ENCODE measurements at places on chromosomes 5 and 9.

GRCh38 chr9:18922161-18922885, 110.7 kb downstream of the SAXO1 start:
- no peak for DNase-seq

- no peak for DNase-seq
Observed at GRCh38 chr5:72093824-72094223, 13.5 kb upstream of the MAP1B start.

DNA sequence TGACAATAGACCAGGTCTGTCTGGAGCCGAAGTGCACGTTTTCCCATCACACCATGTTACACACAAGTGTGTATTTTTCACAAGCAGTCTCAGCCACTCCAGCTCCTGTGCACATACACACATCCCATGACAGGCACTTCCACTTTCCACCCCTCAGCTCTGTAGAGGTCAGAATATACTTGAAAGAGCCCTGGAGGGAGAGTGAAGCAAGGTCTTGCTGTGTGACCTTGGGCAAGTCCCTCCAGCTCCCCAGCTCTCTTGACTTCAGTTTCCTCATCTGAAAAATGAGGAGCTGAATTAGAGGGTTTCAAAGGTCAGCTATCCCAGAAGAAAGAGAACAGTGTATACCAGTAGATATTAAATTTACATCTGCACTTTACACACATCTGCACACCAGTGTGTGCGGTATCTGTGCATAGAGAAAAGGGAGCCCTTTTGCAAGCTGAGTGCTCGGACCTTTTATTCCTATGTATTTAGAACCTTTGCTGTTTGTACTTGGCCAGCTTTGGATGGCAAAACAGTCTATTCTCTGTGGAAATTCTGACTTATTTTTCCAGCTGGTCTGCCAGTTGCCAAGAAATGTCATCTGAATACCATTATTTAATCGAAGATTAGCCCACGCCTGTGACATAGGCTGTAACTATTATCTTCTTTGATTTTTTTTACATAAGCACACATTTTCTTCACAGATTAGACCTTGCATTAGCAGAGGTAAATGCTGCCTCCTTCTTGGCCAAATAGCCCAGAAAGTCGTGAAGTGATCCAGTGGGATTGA, 528.0 kb downstream of the BNC2 start:
- DNase-seq, result no peak

DNA sequence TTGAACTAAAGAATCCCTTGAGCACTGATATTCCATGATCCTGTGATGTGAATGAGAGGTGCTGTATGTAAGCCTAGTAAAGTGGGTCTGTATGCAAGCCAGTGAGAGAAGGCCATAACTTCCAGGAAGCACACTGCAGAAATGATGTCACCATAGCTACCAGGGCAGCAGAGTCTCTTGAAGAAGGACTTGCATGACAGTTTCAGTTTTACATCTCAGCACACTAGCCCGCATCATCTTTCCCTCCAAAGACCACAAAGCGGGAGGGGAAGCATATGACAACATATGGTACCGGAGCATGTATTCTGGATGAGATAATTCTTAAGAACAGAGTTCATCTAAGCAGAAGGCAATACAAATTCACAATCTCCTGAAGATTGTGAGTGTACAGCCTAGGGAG, 37.6 kb upstream of the MAST4 start:
- no peak for DNase-seq

DNA sequence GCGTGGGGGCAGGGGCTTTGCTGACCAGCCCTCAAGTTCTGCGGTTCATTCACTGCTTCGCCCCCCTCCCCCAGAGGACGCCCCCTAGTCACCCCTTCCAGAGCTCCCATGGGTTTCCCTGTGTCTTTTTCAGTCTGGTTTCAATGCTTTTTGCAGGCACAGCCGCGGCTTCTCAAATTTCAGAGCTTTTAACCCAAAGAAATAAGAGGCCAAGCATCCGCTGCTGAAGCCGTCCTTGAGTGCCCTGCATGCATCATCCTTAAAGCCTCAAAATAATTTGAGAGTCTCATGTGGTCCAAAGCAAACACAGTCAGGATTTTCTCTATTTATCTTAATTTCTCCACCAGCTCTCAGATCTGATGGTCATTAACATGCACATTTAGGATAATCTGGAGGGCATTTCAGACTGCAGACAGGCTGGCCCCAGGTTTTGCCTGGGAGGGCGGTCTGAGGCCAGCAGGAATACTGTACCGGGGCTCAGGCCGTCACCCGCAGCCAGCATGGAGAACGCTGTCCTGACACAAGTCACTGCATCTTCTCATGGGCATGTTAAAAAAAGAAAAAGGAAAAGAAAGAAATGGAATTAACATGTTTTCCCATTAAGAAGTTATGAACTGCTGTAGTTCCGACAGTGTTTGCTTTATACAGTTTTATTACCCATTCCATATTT, 420.8 kb upstream of the IRX4 start:
- DNase-seq, result no peak

DNA sequence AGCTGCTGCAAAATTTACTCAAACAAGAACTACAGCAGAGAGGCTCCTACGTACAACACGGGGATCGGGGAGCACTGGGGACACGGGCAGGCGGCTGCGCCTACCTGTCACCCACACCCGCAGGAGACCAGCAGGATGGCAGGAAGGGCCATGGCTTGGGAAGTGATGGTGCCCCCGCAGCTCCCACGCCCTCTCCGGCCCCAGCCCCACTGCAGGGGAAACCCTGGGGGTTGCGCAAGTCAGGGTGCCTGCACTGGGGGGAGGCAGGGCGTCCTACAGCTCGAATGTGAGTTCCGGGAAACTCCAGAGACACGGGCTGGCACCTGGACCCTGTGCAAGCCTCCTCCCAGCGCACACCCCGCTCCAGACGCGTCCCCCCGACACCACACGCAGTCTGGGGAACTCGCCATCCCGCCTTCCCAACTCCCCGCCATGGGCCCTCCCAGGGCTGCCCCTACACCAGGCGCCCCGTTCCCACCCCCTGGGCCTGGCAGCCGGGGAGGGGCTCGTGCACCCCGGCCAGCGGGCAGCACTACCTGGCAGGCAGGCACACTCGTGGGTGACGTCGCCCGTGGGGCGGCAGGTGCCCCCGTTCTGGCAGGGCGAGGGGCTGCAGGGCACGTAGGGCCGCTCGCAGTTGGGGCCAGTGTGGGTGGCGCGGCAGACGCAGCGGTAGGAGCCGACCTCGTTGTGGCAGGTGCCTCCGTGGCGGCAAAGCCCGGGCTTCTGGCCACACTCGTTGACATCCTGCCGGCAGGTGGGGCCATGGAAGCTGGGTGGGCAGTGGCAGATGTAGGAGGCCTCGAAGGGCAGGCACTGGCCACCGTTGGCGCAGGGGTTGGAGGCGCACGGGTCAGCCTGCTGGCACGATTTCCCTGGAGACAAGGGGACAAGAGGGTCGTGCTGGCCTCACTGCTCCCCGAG, 23.3 kb downstream of the NOTCH1 start:
- DNase-seq, result no peak

- no peak for DNase-seq
Observed at GRCh38 chr5:116703328-116703727, 128.7 kb upstream of the SEMA6A start.

DNA sequence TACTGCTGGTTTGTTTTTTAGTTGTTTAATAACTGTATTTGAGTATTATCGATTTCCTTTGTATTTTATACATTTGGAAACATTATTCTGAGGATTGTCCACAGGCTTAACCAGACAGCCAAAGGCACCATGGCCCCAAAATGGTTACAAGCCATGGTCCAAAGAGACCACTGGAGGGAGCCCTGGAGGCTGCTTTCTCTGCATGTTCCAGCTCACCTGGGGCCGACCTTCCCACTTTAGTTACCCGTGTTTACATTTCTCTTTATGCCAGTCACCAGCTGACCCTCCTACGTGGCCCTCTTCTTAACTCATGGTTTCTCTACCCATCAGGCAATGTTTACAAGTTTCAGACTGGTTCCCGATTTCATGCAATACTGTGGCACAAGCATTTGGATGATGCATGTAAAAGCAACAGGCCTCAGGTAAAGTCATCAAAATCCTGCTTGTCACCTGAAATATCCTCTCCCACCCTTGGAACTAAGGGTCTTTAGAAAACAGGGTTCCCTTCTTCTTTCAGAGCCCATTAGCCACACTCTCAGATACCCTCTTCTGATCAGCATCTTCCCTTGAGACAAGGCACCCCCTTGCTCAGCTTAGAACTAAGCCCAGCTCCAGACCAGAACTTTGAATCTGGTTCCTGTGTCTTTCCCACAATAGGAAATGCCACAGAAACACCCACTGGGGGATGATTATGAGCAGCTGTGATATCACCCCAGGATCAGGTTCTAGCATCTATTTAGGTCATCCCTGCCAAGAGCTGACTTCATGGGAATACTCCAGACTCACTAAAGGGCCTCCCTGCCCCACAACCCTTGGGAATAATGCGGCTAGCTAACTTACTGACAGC, 49.9 kb upstream of the GARNL3 start:
- peak; percentile 87 for DNase-seq

GRCh38 chr5:122415030-122415800, 103.2 kb downstream of the SNCAIP start:
- DNase-seq, result peak; percentile 85

- no peak for DNase-seq
Observed at GRCh38 chr9:88796947-88797346, 194.3 kb upstream of the S1PR3 start.

DNA sequence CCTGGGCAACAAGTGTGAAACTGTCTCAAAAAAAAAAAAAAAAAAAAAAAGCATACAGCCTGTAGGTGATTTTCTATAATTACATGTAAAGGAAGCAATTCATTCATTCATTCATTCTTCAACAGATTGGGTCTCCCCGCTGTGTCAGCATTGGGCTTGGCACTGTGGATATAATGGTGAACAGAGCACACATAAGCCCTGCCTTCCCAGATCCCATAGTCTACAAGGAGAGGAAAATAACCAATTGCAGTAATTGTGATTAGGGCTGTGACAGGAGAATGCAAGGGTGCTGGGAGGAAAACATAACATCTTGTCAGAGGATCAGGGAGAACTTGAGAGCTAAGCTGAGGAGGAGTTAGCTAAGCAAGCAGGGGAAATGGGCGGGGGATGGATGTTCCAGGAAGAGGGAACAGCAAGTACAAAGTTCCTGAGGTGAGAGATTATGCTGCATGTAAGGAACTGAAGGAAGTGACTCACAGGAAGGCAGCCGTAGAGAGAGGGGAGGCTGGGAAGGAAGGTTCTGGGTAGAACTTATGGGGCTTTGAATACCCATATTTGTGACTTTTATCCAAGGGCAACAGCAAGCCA, 24.0 kb upstream of the KLF9 start:
- DNase-seq, result peak; percentile 79

DNA sequence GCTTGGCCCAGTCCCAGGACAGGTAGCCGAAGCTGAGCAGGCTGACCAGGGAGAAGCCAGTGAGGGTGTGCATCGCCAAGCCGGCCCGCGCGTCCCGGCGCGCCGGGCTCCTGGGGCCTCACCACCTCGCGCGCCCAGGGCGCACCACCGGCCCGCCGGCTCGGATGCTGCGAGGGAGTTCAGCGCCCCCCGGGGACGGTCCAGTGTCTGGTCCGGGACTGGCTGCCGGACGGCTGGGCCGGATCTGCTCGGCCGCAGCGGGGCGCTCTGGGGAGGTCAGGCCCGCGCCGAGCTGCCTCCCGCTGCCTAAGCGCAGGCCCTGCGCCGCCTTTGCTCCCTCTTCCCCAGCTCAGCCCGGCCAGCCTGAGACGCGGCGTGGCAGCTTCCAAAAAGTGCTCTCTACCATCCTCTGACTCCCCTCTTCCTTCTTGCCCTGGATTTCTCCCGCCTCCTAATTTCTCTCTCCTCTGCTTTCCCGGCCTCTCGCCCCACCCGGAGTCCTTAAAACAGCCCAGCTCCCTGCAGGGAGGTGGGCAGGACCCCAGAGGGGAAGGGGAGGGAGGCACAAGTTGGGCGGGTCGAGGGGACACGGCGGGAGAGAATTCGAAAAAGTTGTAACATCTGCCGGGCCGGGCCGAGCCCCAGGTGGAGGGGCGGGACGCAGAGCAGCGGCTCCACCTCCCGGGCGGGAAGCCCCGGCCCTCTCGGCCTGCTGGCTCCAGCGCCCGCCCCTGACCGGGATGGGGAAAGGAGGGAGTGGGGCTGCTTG, at the start of gene ARSI:
Gene ARSI (minus strand): TSS at position 605 of the 769 bp plus-strand sequence. CDS start 532 bp downstream, at position 73.
- DNase-seq, result peak; percentile 84

DNA sequence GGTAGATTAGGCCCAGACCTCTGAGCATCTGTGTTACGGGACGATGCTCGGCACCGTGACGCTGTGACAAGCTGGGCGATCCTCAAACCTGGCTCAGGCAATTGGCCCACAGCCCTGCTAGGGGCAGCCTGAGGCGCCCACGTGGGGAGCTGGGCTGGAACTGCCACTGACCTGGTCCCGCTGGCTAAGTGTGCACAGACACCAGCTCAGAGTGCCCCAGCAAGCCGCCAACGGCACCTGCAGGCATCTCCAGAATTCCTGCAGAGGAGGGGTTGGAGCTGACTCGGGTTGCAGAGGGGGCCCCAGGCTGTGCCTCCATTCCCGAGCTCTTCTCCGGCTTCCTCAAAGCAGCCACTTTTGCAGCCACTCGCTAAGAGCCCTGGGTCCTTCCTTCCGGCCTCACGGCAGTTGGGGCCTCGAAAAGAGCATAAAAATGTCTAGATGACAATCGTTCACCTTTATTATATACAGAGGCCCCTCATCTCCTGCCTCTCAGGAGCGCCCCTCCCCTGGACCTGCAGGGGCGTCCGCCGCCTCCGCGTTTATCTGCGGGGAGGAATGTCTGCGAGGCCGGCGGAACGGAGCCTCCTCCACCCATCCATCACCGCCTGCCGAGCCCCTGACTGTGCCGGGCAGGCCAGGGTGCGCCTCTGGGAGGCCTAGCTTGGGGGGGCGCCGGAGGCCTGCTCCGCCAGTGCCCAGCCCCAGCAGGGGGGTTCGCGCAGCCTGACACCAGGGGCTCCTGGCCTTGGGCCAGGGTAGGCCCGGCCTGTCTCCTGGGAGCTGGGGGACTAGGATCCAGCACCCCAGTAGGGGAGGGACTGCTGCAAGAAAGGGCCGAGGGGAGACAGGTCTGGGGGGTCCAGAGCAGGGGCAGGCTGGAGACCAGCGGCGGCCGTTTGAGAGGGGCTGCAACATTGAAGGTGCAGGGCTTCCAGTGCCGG, 144.9 kb downstream of the BARX1 start:
- DNase-seq, result no peak

GRCh38 chr5:85865296-85865695, 752.4 kb upstream of the COX7C start:
- DNase-seq, result no peak
